CD8-positive, alpha-beta memory T cell (primary cell): ENCODE measurements at places on chromosomes 5 and 9.

DNA sequence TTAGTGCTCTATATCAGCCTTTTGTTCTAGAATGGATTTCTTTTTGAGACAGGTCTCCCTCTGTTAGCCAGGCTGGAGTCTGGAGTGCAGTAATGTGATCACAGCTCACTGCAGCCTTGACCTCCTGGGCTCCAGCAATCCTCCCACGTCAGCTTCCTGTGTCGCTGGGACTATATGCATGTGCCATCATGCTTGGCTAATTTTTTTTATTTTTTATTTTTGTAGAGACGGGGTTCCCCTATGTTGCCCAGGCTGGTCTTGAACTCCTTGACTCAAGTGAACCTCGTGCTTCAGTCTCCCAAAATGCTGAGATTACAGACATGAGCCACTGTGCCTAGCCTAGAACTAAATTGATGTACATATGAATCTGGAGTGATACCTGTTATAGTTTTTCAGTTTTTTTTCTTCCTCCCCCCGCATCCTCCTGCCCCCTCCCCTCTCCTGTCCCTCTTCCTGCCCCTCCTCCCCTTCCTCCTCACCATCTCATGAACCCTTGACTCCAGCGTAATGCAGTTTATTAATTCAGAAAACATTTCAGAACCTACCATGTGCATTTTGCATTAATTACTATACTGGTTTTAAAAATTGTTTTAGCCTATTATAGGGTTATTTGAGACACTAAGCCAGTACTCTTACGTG lies 37.4 kb upstream of the TNFAIP8 start:
- no peak for DNase-seq

GRCh38 chr5:96087939-96088338 lies 126.3 kb upstream of the ELL2 start:
- DNase-seq, result no peak

DNA sequence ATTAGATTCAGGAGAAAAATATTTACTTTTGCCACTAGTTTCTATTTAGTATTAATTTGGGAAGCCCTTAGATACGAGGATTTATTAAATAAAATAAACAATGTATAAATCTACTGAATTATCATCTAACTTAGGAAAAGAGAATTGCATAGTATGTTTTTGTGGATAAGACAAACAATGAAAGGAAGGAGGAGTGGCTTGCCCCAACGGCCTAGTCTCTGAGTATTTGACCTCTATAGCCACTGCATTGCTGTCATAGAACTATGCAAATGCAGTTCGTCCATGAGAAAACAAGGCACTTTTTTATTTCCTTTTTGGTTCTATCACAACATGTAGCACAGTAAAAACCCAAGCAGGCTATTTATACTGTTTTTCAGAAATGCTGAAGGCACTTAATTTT lies 321.2 kb upstream of the CCNH start:
- no peak for DNase-seq

DNA sequence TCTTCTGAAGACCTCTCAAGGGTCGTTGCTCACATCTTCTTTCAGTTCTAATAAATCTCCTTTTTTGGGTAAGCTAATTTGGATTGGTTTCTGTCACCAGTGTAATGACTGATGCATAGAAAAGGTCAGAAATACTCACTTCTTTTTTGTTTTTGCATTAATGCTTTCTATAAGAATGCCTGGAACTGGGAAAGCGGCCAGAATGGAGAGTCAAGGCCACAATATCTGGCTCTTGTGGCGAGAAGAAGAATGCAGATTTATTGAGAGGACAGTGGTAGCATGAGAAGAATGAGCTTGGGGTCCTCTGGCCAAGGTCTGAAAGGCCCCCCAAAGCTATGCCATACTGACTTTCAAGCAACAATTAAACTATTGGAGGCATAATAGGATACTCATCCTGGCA lies 88.0 kb upstream of the SLC12A2 start:
- no peak for DNase-seq

DNA sequence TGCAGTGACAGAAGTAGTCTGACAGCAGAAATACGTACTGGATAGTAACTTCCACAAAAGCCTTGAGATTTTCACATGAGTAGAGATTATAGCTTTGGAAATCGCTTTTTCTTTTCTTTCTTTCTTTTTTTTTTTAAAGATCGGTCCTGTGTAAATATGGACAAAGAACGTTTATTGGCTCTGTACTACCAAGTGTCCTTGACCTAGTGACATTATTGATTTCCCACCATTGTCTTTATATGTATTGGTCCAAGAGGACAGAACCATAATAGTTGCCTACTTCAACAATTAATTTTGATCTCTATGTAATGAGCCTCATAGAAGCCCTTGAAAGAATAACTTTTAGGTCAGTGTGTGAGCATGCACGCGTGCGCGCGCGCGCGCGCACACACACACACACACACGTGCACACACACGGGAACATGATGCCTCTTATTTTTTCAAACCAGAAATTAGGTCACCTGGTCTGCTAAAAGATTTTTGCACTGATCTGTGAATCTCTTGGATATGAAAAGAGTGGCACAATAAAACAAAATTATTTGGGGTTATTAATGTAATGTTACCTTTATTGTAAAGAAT lies 516.8 kb downstream of the PSAT1 start:
- no peak for DNase-seq

DNA sequence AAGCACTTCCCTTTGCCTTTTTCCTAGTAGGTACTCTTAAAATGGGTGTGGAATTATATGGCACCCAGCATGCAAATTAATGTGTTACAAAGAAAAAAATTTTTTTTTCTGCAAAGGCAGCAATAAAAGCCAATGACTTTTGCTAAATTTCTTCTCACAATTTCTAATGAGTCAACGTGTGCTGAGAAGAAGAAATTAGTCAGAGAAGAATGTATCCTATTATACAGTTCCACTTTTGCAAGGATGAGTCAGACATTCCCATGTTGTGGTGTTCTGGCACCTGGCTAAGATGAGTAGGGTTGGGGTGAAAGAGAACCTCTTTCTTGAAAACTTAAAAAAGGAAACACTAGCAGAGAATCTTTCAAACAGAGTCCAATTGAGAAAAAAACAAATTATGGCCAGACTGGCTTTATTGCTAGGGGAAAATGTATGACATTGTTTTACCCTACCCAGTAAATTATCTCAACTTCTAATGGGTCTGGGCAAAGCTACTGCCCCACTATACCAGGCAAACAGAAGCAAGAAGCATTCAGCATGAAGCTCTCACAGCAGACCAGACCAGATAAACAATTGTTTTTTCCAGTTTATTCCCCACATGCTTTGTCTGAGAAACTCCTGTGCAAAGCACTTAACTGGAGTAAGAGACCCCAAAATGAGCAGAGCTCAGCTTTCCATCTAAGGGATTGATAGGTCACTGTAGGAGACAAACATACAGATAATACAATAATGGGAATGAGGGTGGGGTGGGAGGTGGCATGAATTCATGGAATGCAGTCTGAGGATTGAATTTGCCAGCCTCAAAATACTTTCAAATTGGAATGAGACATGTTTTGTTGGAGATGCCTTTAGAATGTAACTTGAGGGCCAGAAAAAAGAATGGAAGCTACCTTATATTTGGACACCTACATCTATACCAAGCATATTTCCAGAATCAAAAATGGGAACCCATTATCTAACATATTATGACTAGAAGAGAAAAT lies 220.8 kb upstream of the RFX3 start:
- no peak for DNase-seq

DNA sequence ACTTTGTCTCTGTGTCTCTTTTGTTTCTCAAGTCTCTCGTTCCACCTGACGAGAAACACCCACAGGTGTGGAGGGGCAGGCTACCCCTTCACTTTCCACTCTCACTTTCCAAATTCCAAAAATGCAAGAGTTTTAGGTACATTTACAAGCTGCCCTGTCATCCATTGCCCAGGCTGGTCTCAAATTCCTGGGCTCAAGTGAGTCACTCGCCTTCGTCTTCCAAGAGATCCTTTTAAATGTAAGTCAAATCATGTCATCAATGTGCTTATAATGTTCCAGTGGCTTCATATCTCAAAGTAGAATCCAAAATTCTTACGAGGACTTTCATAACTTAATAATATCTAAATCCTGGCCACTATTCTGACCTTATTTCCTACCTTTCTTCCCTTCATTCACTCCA lies 20.4 kb upstream of the UGCG start:
- no peak for DNase-seq

DNA sequence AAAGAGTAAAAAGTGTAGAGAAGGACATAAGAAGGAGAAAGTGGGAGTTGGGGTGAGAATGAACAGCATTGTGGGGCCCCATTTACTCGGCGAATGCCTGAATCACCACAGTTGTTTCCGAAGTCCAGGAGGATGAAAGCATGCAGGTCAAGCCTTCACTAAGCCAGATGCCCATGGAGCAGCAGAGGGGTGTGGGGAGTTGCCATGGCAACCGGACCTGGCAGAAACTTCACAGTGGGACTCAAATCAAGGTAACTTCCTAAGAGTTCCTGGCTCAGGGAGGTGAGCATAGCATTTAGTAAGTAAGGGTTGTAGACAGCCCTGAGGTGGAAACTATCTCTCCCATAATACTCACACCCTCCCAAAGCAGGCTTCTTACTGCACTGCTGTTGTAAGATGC lies 357.1 kb downstream of the TRIM32 start:
- DNase-seq, result no peak

DNA sequence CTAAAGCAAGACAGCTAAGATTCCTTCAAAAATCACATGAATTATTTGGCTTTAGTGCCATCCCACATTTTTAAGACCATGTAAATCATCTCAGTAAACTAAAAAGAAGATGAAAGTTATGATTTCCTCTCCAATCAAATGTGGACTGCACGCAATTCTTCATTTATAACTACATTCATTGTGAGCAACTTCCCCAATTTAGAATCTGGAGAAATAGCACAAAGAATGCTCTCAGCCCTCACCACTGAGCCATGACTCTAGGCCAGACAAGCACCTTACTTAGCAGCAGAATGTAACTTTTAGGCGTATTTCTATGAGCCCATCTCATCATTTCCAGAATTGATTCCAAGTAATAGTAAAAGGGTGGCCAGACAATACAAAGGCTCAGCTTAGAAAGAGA lies 616.6 kb downstream of the TLE1 start:
- no peak for DNase-seq

DNA sequence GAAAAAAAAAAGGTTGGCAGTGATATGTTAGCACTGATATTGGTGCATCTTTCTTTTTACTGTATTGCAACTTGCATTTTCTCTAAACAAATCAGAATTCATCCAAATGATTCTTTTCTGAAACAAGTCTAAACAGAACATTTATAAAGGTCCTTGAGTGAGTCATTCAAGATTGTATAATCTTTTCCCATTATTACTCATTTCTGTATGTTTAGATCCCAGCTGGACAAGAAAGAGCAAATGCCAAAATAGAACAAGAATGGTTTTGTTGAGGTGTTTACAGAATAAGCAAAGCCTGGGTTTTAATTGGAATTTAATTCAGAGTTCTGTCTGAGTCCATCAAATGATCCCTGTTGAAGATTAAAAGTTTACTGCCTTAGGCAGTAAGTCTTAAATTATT lies 112.3 kb downstream of the VCAN start:
- no peak for DNase-seq

DNA sequence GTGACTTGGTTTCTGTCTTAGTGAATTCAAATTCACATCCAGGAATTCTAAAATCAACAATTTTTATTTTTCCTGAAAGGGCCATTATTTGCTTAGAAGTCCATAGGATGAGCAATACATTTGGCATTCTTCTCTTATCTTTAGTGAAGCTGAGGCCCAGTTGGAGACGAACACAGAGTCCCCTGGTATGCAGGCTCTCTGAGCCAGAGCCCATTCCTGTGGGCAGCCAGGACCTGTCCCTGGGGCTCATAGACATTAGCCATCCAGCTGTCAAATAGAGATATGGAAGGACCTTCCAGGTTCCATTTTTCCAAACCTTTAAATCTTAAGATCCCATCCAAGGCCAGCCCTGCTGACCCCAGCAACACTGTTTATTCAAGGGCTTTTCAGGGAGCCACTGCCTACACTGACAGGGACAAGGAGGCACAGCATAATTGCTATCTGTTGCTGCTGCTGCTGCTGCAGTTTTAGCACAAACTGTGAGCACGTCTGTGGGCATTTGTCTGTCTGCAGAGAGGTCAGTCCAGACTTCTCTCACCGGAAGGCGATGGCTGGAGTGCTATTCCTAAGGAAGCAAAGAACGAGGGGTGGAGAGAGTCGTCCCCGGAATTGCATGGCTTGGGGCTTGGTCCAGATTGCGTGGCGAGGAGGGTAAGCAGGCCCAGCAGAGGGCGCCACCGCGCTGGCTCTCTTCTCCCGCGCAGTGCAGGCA lies 639.0 kb downstream of the CCDC171 start:
- DNase-seq, result no peak

DNA sequence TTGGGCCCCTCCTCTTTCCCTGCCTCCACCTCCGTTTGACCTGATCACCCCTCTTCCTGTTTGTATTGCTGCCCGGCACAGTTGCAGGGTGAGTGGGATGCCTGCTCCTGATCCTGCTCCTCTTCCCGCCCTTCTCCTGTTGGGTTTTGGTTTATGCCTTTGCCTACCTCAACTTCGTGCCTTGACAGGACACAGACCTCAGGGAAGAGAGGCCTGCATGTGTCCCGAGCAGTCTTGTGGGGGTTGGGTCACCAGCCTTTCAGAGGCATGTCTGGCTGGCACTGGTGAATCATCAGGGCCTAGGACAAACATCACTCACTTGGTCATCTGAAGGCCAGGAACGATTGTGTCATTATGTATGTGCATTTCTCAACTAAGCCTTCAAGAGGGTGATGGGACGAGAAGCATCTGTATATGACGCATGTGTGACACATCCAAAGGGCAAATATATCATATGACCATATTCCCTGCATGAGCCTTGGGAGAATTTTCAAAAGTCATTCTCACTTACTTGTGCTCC lies 56.9 kb downstream of the NPR3 start:
- no peak for DNase-seq

DNA sequence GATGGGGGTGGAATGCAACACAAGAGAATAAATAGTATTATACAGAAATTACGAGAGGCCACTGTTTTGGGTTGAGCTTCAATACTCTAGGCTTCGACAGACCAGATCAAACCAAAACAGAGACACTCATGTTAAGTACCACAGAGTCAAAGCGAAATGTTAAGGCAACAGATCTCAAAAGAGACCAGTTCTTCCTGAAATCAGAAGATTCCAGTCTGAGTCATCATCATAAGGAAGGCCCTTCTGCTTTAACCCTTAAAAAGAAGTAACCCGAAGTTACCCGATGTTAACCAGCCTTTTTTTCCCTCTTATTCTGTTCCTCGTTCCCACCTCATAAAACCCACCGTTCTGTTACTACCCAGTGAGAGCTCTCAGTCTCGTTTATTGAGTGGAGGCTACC lies 75.9 kb downstream of the SFXN1 start:
- no peak for DNase-seq

- DNase-seq, result no peak
These were observed 28.8 kb downstream of the AHRR start for GRCh38 chr5:350355-350754.

DNA sequence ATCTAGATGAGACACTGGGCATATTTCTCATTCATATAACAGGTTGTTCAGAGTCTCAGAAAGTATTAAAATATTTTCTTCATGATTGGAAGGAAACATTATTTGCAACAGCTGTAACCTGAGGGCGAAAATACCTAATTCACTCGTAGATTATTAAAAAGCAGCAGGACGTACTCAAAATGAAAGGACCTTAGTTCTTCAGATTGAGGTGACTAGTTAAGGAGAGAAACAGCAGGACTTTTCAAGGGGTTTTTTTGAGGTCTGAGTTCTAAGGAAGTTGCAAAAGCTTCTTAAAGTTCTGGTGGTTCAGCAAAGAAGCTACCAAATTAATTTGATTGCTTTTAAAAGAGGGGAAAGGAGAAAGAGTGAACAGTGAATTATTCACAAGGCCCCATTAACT lies 174.9 kb downstream of the TMEM161B start:
- no peak for DNase-seq

- no peak for DNase-seq
These were observed 356.9 kb upstream of the NUDT12 start for GRCh38 chr5:103919506-103919905.
